ENCODE measurements at places on chromosomes 5 and 9. TPM values are rescaled to one million over a fixed set of nuclear protein-coding genes. Genes with fewer than 3 reads are reported as not detected.

GRCh38 chr9:91143162-91143561 lies 218.6 kb downstream of the AUH start:
- DNase-seq = no peak

Gene PCA3
- not detected for polyA plus RNA-seq

DNA sequence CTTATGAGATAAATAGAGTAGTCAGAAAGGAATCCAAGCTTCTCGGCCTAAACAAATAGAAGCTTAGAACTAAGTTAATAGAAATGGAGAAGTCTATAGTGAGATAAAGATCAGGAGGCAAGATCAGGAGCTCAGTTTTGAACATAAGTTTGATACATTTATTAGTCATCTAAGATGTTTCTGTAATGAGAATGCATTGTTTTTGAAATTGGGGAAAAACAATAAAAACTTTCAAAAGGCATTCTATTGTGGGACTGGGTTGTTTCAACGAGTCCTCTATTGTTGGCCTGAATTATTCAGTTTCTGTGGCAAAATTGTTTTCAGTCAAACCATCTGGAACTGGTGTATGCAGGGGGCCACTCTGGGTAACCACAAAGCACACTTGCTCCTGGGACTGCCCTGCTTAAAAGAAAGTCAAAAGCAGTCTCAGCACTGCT lies 181.0 kb upstream of the CLINT1 start:
- DNase-seq = no peak

- DNase-seq = no peak
Measured at GRCh38 chr9:88925481-88925880, 65.8 kb upstream of the S1PR3 start.

DNA sequence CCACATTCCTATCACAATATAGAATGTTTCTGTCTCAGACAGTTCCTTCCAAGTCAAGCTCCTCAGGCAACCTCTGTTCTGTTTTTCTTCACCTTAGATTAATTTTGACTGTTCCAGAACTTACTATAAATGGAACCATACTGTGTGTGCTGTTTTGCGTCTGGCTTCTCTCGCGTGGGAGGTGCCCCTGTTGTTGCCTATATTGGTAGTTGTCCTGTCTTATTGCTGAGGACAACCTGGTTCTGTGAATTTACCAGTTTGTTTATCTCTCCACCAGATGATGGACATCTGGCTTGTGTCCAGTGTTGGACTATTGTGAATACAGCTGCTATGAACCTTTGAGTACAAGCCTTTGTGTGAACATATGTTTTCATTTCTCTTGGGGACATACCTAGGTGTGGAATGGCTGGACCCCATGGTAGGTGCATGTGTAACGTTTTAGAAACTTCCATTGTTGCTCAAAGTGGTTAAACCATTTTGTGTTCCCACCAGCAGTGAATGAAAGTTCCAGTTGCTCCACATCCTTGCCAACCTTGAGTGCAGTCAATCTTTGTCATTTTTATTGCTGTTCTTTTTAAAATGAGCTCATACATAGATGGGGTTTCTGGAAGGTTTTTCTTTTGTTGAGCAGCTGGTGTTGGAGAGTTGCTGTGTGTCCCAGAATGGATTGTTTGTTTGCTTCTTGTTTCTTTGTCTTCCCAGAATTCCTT lies 18.1 kb downstream of the HMCN2 start:
- no peak for DNase-seq

DNA sequence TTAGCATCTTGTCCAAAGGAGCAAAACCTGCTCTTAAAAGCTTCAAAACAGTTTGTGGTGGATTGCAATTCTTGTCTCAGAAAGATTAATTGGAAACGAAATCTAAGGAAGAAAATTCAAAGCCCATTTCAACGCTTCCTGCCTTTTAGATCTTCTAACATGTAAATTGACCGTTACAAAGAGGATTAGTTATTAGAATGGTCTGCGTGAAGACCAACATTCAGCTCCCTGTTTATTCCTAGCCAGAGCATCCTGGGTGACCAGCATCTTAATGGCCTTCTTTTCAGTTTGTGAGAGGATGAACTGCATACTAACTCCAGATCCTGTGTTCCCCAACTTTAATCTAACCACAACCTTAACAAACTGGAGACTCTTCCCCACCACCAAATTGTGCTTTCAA lies 109.9 kb upstream of the SLC1A3 start:
- DNase-seq = no peak

Gene NR6A1
- 0.12 TPM for polyA plus RNA-seq

Gene PLPP7
- 0.57 TPM for polyA plus RNA-seq

Gene CDC26
- polyA plus RNA-seq = 38.0 TPM
